ENCODE measurements at places on chromosomes 13 and 19.

DNA sequence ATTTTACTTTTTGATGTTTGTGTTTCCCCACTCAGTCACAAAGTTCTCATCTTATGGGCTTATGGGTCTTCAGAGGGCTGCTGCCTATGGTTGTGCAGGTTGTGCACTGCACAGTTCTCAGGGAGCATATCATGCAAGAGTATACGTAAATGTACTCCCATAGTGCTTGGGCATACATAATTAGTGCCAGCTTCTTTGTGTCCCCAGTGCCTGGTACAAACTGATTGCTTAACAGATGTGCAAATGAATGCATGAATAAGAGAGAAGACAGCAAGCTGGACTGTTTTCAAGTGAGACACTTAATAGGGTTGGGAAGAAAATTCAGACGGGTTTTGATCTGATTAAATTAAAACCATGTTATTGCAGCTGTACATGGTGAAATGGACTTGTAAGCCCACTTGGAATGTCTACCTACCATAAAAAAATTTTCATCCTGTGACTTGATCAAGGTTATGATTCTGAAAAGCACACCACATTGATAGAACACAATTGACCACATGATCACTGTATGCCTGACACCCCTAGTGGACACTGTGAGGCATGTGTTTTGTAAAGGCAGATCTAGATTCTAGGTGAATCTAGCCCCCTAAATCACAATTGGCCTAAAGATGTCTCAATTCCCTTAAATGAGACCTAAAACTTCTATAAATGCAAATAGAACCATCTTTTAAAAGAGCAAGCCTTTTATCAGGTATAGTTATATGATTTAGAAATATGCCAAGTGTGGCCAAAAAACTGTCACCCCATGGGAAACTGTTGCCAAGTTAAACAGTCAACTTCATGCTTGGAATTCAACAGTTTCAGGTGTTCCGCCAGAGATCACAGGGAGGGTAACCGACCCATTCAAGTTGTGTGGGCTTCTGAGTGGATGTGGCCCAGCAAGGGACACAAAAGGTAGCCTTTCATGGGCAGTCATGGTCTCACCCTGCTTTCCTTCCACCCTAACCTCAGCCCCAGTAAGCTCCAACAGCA lies 27.9 kb downstream of the FAM124A start:
- DNase-seq, result no peak

DNA sequence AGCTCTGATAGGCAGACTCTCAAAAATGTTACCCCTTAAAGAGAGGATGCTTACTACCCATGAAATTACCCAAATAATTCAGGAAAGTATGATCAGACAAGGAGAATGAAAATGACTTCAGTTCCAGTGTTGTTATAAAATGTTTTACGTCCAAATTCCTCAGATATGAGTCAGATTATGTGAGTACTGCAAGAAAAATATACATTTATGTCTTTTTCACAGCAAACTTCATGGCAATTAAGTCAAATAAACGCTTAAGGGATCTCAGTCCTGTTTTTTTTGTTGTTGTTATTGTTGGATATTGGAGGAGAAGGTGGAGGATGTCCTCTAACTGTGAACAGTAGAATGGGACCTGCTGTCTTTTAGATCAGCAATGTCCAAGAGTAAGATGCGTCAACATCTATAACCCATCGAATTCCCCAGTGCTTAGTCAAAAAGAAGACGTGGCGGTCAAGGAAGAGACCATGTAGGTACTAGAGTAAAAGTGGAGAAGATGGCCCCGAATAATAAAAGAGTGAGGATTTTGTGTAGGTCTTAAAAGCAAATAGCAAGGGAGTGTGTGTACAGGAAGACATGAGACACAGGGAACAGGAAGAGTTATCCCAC lies 215.4 kb upstream of the IRS2 start:
- no peak for DNase-seq

- DNase-seq, result no peak
Observed at GRCh38 chr19:6886277-6886897, 992 bp upstream of the ADGRE1 start.

GRCh38 chr13:99429670-99430069 lies 71.6 kb upstream of the TM9SF2 start:
- DNase-seq, result no peak

DNA sequence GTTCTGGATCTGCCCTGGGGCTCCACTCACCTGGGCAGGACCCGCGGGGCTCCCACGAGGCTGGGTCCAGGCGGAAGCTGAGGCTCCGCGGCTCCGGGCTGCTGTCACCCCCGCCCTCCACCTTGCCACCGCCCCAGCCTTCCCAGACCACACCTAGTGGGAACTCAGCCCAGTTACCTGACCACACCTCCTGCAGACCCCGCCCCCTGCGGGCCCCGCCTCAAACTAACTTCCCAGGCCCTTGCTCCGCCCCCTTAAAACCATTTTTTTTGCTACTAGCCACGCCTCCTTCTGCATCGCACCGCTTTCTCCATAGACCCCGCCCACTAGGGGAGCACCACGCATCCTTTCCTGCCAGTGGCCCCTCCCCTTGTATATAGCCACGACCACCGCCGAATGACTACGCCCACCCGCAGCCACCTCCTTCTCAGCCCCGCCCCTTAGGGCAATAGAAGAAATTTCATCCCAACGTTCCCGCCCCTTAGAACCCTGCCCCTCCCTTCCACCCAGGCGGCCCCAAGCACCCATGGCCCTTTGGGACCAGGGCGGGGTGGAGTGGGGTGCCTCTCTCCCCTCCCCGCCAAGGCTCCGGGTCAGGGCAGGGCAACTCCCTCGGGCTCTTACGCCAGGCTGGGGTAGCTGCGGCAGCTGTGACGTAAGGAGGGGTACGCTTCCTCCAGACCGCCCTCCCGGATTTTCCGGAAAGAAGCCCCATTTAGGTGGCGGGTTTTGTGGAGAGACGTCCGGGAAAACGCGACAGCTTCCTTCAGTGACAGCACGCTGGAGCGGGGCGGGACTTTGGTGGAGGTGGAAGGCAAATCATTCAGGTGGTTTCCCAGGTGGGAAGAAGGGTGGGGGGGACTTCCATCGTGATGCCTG lies at the start of gene SH2D3A:
Gene SH2D3A, minus strand, starts transcription at position 79 of the 879 bp plus-strand sequence. CDS start 3,687 bp downstream, outside the sequence.
- DNase-seq, result peak; percentile 36

- DNase-seq, result no peak
Observed at GRCh38 chr19:1076951-1077350, 10.0 kb downstream of the ARHGAP45 start.

- DNase-seq, result no peak
Observed at GRCh38 chr19:802498-803098, 5.3 kb downstream of the PTBP1 start.

DNA sequence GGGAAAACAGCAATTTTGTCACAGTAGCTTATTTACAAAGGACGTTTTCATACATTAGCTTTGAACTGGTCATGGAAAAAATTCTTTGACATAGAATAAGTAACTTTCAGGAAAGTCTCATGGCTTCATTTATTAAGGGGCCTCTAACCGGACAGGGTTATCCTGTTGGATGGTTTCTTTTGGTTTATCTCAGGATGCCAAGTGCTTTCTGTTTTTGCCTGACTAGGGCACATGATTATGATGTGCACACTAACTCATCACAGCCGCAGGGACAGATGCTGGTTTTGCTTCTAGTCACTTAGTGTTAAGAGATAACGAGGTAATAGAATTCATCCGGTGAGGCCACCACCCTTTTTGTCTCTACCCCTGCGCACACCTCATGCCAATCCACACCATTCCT lies 53.0 kb downstream of the TGDS start:
- no peak for DNase-seq

Data from NCI-H1417 treated with DMSO at 0.1 percent for 48 hours (cell line).